ENCODE measurements at places on chromosomes 1 and 21. TPM values are rescaled to one million over a fixed set of nuclear protein-coding genes. Genes with fewer than 3 reads are reported as not detected.

- no peak for DNase-seq
These were observed 7.0 kb downstream of the NTNG1 start for GRCh38 chr1:107147843-107148242.

DNA sequence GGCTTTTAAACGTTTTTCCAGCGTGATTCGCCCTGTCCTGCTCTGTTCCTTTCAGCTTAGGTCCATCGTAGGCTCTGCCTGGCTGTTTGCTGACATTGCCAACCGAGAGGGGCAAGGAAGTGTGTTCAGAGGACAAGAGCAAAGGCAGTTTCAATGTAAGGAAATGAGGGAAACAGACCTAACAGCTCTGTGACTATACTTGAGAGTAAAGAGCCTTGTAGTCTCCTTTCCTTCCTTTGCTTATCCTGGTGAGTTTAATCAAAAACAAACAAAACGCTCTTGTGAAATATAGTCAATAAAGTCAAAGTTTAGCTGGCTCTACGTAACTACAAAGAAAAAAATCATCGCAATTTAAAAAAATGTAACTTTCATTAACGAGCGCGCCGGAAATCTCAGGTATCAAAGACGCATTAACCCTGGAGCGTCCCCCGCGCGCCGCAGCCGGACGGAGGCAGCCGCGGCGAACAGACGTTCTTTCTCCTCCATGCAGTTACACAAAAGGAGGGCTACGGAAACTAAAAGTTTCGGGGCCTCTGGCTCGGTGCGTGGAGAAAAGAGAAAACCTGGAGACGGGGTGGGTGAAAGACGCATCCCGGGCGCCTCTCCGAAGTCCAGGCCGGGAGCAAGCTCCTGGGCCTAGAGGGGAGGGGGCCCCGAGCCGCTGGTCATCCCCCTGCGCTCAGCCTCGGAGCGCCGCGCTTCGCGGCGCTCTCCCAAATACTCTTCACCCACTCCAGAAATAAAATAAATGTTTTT, 617 bp upstream of the ADGRL2 start:
- DNase-seq = peak; percentile 61

DNA sequence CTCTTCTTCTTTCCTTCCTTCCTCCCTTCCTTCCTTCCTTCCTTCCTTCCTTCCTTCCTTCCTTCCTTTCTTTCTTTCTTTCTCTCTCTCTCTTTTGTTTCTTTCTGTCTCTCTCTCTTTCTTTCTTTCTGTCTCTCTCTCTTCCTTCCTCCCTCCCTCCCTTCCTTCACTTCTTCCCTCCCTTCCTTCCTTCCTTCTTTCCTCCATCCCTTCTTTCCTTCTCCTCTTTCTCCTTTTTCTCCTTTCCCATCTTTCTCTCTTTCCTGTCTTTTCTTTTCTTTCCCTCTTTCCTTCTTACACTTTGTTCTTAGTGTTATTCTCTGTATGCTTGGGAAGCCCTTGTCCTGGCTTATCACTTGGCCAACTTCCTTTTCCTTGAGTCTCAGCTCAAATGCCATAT, 72.5 kb upstream of the MPC2 start:
- DNase-seq = no peak

The NOL9 gene
- total RNA-seq = 23.6 TPM

The CASZ1 gene
- 63.6 TPM for total RNA-seq

The KIF17 gene
- 4.6 TPM for total RNA-seq

The SLC22A15 gene
- 25.7 TPM for total RNA-seq

GRCh38 chr1:33256471-33257206, at the start of gene ZNF362:
TSS of gene ZNF362 (plus strand) at chr1:33256492. CDS start at chr1:33270575, 14,083 bp downstream.
- DNase-seq = peak; percentile 86

Data from upper lobe of right lung (tissue), 1 donor.